ENCODE measurements at places on chromosomes 6 and 20. TPM values are rescaled to one million over a fixed set of nuclear protein-coding genes. Genes with fewer than 3 reads are reported as not detected.

DNA sequence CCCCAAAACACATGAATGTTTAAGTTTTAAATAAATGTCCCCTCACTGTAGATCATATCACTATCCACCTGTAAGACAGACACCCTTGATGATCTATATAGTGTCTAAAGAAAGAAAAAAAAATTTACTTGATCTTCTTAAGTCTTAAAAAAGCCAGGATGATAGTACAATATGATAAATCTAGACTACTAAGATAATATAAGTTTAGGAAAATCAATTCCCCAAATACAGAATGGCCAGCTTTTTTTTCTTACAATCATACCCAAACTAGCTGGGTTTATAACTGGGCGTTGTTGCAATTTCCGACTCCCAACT is 14.4 kb downstream of the ZNF217 start:
- no peak for DNase-seq

SNAI1 gene
- total RNA-seq = 8.6 TPM

IRF4 gene
- total RNA-seq = 1.7 TPM

ATF6B gene
- 39.0 TPM for total RNA-seq

DNA sequence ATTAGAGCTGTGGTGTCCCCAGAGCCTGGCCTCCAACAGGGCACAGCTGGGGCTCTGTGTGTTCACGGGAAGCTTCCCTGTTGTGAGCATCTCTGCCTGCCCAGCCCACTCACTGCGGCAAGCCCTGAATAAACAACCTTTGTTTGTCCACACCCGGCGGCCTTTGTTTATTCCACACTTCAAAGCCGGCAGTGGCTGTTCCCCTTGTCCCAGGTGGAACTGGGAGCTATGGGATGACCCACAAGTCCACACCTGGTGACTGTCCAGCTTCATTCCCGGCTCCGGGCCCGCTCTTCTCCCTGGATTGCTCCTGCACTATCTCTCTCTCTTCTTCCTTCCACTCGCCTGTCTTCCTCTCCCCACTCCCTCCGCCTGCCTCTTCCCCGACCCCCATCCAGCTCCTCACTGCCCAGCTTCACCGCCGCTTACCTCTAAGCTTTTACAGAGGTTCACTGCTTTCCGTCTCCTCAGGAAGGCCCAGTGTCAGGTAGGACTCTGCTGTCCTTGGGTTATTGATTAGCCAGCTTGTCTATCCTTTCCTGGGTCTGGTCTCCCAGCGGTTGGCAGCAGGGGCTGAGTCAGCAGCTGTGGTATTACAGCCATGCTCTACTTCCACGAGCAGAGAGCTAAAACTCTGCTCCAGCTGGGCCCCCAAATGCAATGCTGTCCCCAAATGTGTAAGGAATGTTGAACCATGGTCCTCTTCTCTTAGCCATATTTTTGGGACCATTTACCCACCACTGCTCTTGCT is 17.8 kb downstream of the DACT2 start:
- no peak for DNase-seq

GRCh38 chr20:10550204-10551118 is 115.4 kb downstream of the SLX4IP start:
- no peak for DNase-seq

DNA sequence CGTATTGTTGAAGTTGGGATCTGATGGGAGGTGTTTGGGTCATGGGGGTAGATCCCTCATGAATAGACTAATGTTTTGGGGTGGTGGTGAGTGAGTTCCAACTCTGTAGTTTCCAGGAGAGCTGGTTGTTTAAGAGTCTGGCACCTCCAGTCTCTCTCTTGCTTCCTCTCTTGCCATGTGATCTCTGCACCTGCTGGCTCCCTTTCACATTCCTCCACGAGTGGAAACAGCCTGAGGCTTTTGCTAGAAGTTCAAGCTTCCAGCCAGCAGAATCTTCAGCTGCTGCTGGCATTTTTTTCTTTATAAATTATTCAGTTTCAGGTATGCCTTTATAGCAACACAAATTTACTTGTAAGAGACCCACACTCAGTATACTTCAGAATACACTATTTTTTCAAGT is 1021.6 kb downstream of the EYS start:
- no peak for DNase-seq

DNA sequence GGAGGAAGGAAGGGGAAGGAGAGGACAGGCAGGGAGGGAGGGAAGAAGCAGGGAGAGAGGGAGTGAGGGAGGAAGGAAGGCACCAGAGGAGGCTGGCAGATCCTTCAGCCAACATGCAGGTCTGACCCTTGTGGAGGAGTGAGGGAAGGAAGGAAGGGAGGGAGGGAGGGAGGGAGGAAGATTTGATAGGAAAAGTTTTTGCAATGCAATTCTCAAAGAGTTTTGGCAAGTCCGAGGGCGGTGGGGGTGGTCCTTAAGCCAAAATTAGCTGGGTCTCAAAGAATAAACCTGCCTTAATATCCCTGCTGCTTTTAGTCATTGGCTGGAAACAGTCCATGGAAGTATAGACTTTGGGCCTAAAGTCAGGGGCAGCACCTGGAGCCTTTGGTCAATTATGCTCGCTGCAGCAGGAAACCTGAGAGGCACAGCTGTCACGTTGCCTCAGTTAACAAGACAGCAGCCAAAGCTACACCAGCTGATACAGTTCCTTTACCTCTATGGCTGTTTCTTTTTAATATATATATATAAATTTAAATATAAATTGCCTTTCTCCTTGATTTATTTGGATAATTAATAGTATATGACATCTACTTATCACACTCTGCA is 115.7 kb upstream of the RALGAPA2 start:
- peak; percentile 4 for DNase-seq

GSTA3 gene
- not detected for total RNA-seq

DNA sequence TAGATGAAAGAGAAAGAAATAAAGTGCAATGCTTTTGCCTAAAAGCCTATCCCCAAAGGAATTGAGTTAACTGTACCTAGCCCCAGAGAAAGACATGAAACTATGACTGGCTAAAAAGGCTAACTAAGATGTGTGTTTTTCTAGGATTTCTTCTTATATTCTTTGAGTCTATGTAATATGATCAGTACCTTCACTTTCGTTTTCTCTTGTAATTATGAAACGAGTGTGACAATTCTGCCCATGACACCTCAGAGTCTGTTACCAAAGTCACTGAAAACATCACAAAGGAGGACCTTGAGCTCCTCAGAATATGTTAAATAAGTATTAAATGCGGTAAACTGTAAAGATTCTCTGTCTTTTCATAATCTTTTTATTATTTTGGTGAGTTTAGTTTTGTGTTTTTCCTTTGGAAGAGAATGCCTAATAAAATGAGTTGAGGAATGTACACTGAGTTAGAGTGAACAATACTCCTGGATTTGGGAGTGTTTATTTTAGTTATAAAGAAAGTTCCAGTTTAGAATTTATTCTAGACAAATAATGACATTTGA is 141.3 kb downstream of the FUT9 start:
- DNase-seq = no peak

DNA sequence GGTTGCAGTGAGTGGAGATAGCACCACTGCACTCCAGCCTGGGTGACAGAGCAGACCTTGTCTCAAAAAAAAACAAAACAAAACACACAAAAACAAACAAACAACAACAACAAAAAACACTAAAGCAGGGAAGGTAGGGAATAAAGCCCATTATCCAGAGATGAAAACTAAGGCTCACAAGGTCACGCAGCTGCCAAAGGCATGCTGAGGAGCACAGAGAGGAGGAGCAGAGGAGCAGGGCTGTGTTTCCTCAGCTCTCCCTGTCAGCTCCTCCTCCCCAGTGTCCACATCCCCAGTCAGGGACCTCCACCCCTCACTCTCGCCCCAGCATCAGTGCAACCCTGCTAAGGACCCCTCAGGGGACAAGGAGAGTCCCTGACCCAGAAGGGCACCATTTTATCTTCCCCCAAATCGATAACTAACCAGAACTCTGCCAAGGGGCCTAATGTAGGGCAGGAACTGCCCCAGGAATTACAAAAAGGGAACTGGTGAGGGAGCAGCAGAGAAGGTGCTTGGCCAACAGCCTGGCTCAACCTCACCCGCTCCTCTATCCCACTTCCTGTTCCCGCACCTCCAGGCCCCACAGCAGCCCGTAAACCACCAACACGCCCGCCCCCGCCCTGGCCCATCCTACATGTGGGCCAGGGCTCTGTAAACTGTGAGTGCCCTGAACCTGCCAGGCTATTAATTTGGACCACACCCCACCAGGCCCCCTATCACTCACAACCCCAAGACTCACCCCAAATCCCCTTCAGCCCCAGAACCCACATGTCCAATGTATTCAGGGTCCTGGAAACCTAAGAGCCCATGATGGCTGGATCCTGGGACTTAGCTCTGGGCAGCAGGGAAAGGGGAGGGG is 9.0 kb downstream of the TEAD3 start:
- DNase-seq = no peak

- DNase-seq = no peak
These were observed 224.5 kb upstream of the AGPAT4 start for GRCh38 chr6:161498359-161498758.

KIF25 gene
- not detected for total RNA-seq

TMEM170B gene
- total RNA-seq = 5.6 TPM

AVP gene
- total RNA-seq = not detected

DNA sequence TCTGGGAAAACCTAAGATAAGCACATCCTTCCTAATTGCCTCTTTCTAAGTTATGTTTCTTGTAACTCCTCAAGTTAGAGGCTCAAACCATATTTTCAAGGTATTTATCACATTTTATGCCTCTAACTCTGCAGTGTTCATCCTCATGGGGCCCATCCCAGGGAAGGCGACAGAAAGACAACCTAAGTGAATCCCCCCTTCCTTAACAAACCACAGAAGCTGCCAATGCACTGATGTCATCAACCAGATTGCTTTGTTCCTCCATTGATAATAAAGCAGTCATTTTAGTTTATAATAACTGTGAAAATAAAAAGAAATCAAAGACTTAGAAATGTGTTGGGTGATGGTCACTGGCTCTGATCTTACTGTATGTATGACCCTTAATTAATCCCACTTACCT is 119.5 kb upstream of the TCF21 start:
- DNase-seq = no peak

- DNase-seq = no peak
These were observed 193.1 kb upstream of the SHLD1 start for GRCh38 chr20:5557123-5557522.

AGER gene
- 4.6 TPM for total RNA-seq

- no peak for DNase-seq
These were observed 304.5 kb downstream of the PHF3 start for GRCh38 chr6:63940056-63940455.

SLC12A5 gene
- not detected for total RNA-seq

WFDC5 gene
- not detected for total RNA-seq
